ENCODE measurements at places on chromosomes 7 and 10.

DNA sequence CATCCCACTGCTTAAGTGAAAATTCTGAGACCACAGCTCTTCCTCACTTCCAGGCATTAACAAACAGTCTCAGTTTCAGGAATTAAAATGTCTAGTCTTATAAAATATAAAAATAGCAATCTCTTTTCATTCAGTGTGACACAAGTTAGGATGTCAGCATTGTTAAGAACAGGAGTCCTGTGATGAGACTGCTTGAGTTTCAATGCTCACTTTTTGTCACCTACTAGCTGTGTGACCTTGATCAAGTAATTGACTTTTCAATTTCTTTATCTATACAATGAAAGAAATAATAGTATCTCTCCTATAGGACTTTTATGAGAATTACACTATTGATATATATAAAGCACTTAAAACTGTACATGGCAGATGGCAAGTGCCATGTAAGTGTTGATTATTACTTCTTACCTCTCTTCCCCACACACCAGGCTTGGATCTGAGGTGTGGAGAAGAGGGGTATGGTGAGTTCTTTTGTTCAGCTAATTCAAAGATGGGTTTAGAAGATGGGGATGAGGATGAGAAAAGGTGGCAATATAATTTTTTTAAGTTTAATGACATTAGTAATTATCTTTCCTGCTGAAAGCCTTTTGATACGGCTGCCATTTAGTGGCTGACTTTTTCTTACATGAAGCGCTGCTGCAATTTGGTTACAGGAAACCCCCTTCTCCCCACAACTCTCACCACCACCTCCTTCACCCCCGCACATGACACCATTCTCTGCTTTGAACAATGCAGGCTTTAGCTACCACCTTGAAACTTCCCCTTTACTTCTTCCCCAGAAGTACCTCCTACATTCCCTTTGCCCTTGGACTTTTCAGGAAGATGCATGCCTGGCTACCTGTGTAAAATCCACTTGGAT is 20.8 kb upstream of the HYAL4 start:
- no peak for DNase-seq

GRCh38 chr7:157990881-157991250 is 596.8 kb downstream of the PTPRN2 start:
- DNase-seq, result no peak

DNA sequence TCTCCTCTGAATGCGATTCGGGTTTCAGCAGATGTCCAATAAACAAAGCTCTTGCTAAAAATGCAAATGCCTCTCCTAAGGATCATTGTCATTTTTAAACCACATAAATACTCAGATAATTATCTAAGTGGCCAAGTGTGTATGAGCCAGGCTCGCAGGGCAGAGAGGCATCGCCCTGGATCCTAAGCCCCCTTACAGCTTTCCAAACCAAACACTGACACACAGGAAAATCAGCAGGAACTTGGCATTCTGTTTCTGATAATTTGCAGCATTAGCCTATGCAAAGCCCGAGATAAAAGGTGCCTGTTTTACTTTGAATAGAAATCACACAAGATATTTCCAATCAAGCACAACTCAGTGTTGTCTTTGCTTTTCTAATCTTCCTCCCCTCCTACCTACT is 134.4 kb downstream of the ABCA13 start:
- DNase-seq, result no peak

GRCh38 chr10:33566001-33566400 is 231.5 kb upstream of the NRP1 start:
- no peak for DNase-seq

DNA sequence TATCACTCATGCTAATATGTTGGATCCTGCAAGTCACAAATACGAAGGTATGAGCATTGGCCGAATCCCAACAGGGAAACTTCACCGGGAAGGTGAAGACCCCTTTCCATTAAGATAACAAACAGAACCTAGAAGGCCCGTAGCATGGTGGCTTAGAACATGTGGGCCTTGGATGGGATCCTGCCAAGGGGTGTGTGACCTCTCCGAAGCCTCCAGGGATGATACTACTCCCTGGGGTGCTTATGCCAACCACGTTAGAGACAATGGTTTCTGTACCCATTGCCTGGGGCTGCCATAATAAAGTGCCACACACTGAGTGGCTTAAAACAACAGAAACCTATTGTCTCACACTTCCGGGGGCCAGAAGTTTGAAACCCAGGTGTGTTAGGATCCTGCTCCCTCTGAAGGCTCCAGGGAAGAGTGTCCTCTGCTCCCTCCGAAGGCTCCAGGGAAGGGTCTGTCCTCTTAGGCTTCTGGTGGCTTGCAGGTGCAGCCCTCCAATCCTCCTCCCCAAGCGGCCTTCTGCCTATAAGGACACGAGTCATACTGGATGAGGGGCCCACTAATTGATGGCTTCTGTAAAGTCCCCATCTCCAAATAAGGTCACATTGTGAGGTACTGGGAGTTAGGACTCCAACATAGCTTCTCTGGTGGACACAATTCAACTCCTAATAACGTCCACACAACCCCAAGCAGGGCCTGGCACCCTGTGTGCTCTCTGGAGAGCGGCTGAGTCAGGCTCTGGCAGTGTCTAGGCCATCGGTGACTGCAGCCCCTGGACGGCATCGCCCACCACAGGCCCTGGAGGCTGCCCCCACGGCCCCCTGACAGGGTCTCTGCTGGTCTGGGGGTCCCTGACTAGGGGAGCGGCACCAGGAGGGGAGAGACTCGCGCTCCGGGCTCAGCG is 992 bp upstream of the MGMT start:
- no peak for DNase-seq

GRCh38 chr7:74617180-74617744 is 40.3 kb upstream of the GTF2I start:
- DNase-seq, result no peak

DNA sequence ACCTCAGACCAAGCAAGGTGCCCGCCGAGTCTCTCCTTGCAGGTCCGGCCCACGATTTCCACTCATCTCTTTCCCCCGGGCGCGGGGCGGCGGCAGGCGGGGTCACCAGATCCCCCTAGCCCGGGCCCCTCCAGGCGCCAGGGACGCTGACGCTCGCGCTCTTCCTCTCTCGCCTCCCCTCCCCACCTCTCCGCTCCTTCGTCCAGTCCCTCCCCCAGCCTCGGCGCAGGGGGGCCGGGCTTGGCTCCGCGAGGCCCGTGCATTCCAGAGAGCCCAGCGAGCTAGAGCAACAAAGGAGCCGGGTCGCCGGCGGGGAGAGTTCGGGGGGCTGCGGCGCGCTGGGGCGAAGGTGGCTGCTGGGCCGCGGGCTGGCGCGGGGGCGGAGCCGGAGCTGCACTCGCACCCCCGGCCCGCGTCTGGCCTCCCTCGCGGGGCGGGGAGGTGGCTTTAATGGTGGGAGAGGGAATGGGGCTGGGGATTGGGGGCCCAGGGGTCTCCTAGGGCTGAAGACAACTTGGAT is at the start of gene SMO:
SMO (plus strand) TSS at position 262 of the 520 bp plus-strand sequence. CDS start 519 bp downstream, outside the sequence.
- DNase-seq, result no peak

GRCh38 chr10:70898687-70899086 is 10.3 kb upstream of the PCBD1 start:
- DNase-seq, result no peak

DNA sequence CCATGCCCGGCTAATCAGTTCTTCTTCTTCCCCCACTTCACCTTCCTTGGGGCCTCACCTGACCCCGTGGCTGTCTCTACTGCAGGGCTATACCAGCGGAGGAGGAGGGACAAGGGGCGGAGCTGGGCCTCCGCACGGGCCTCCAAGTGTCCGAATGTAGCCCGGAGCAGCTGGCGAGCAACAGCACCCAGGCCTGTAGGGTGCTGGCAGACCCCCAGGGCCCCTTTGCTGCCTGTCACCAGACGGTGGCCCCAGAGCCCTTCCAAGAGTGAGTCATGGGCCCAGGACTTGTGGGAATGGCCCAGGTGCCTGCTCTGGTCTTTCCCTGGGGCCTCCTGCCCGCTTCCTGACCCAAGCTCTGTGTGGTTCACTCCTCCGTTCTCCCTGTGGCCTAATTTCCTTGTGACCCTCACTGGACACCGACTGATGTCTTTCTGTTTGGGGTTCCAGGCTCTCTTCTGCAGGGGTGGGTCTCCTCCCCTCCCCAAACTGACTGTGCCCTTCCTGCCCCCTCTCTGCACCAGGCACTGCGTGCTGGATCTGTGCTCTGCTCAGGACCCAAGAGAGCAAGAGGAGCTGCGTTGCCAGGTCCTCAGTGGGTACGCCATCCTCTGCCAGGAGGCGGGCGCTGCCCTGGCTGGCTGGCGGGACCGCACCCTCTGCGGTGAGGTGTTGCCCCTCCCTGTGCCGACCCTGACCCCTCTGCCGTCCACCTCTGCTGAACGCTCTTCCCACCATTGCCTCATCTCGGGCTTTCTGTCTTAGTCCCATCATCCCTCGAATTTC is 35.2 kb downstream of the EPHB4 start:
- no peak for DNase-seq

- no peak for DNase-seq
These were observed 52.9 kb upstream of the HBP1 start for GRCh38 chr7:107115762-107116540.

DNA sequence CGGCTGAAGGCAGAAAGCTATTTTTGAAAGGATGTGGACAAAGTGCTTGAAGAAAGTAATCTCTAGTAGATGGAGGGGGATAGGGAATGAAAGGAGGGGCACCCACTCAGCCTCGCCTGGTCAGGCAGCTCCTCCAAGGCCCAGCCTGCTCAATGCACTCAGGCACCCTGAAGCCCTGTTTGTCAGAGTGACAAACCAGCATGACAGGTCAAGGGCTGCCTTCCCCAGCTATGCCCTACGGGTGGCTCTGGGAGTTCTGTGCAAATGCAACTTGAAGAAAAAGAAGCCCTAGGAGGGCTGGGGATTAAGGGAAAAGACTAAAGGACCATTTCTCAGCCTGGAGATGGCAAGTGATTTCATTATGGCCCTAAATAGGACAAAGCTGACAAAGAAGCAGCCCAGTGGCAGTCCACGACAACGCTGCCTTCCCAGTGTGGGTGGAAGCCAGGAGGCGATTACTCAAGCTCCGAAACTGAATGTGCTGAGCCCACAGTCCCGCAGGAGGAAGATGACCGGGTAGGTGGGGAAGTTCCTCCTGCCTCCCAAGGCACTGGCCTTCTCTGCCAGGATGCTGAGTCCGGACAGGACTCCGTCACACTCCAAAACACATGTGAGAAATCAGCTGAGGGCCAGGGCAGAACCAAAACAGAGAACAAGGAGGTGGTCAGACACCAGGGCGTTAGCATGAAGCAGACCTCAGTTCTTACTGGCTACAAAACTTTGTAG is 16.3 kb downstream of the LIPA start:
- peak; percentile 82 for DNase-seq

DNA sequence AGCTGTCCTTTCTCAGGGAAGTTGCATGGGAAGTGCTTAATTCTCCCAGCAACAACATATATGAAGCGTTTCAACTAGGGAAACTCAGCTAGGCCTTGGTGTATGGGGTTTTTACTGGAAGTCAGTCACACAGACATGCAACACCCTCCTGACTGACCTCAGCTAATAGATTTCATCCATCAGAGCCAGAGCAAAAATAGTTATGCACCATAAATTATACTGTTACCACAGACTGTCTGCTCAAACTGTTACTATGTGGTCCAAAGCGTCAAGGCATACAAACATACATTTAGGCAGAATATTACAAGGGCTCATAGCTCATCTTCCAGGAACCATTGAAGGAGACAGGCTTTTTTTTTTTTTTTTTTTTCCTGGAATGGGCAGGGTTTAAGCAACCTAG is 417.9 kb downstream of the ANKRD7 start:
- DNase-seq, result no peak

GRCh38 chr7:12220389-12221046 is 9.4 kb downstream of the TMEM106B start:
- DNase-seq, result no peak

GRCh38 chr7:112162142-112162766 is 43.9 kb downstream of the DOCK4 start:
- no peak for DNase-seq

DNA sequence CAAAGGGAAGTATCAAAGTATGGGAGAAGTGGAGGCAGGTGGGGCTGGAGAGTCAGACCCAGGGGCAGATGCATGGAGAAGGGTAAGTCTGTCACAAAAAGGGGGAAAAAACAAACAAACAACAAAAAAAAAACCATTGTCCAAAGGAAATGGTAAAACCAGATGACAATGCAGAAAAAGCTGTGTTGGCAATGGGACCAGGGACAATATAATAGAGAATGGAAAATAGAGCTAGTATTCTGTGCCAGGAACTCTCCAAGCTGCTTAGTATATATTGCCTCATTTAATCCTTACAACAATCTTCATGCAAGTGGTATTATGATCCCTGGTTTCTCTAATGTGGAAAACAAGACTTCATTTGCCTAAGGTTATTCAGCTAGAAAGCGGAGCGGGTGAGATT is 13.1 kb upstream of the KDM7A start:
- DNase-seq, result no peak

DNA sequence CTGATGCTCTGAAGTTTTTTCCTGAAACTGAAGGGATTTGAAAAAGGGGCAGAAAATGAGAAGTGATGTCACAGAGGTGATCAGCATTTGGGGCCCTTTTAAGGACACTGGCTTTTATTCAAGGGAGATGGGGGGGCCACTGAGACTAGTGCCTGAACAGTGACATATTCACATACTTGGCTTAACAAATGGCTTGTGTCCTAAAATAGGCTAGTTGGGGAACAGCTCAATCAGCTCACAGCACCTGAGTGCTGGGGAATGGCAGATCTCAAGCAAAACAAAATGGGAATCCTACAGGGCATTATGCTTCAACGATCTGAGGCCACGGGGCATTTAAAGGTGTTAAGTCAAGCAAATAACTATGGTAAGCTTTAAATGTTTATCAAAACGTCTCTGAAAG is 90.1 kb downstream of the UBE2H start:
- no peak for DNase-seq

DNA sequence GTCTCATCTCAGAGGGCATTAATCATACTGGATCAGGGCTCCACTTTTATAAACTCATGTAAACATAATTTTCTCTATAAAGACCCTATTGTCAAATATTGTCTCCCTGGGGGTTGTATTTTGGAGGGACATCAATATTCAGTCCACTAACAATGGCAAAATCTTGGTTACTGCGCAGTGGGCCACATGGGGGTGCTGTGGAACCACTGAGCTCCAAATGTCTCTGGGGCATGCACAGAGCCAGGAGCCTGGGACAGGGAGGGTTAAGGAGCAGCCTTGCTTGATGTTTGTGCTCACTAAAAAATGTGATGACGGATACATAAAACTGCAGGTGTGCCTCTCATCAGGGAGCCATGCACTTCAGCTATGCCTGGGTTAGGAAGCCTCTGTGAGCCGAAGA is 62.1 kb upstream of the PRSS58 start:
- no peak for DNase-seq

- DNase-seq, result peak; percentile 1
These were observed 17.9 kb upstream of the ASZ1 start for GRCh38 chr7:117445206-117445605.

GRCh38 chr7:4726566-4726965 is 44.5 kb downstream of the FOXK1 start:
- DNase-seq, result no peak

- DNase-seq, result peak; percentile 76
These were observed 49.1 kb upstream of the ELN start for GRCh38 chr7:73978661-73979563.

DNA sequence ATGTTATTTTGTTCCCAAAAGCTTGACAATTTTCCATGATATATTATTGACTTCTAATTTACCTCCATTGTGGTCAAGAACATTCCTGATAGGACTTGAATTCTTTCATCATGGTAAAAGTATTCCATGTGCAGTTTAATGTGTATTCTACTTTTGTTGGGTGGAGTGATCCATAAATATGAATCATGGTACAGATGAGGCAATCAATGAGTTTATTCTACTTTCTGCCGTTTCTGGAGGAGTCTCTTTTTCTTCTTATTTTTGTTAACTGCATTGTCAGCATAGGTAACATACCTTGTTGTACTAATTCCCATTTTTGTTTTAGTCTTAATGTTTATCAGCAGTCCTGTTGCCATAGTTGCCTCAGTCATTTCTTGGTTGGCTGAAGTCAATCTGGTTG is 69.6 kb downstream of the SHOC2 start:
- DNase-seq, result peak; percentile 31

- DNase-seq, result no peak
These were observed 967 bp downstream of the ELFN1 start for GRCh38 chr7:1670894-1671593.

Data from AG10803 (cell line).